ENCODE measurements at places on chromosomes 13 and 19.

DNA sequence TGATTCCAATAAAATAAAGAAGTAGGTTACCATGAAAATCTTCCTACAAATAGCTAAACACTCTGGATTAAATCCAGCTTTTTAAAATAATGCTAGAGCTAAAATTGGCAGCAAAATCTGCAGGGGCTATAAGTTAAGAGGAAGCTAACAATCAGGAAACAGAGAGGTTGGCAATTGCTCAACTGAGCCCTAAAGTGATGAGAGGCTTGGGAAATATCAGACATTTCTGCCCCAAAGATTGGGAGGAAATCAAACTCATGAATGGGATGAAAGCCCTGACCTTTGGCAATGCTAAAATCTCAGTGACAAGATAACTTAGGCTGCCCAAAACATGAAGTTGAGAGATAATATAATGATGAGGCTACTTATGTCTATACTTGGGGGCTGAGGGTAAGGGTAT, 1437.9 kb downstream of the EFNB2 start:
- DNase-seq, result no peak

- DNase-seq, result no peak
Measured at GRCh38 chr13:113405481-113406300, 41.8 kb upstream of the GRTP1 start.

- no peak for DNase-seq
Measured at GRCh38 chr19:35670686-35671085, 4.4 kb downstream of the UPK1A start.

DNA sequence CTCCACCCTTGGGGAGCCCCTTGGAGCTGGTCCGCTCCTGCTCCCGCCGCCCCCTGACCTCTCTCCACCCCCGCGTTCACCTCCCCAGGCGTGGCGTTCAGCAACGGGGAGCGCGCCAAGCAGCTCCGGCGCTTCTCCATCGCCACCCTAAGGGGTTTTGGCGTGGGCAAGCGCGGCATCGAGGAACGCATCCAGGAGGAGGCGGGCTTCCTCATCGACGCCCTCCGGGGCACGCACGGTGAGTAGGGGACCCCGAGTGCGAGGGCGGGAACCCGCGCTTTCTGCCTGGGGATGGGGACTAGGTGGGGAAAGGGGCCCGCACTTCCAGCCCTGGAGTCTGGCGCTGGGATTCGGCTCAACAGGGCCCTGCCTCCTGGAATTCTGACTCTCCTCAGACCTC, 1.7 kb downstream of the CYP2A13 start:
- no peak for DNase-seq

- no peak for DNase-seq
Measured at GRCh38 chr13:40580566-40581276, 85.7 kb downstream of the FOXO1 start.

GRCh38 chr19:21674454-21674853, 92.9 kb downstream of the ZNF100 start:
- DNase-seq, result no peak

DNA sequence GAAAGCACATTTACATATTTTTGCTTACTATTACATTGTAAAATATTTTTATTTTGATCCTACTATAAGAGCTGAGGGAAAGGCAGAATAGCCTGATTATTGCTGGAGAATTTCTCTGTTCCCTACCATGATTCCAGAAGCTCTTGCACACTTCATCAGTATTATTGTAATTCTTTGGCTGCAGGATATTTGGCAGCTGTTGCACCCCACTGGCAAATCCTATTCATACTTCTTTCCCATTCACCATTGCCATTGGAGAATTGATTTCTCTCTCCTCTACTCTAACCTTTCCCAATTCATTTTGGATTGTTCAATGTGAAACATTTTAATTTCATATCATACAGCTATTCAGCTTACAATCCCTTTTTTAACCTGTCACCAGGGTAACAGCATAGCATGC, 238.0 kb downstream of the GGACT start:
- no peak for DNase-seq

- no peak for DNase-seq
Measured at GRCh38 chr13:78131811-78132210, 213.2 kb upstream of the EDNRB start.

- DNase-seq, result no peak
Measured at GRCh38 chr19:48810151-48810550, 678 bp downstream of the BCAT2 start.

GRCh38 chr13:66659701-66660467, 570.3 kb downstream of the PCDH9 start:
- DNase-seq, result no peak

DNA sequence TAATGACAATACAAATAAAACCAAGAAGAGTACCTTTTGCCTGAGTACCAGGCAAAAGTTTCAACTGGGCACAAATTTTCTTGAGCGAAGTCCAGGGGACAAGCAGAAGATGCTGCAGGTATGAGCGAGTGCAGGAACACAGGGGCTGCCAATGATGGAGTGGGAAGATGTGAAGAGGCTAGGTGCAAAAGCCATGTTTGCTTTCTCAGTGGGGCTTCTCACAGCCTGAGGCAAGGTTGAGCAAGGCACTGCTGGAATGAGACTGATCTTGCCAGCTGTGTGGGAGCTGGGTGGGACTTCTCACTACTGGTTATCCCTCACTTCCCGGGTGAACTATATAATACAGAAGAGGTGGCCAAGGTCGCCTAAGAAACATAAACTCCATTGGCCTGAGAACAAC, 1200.7 kb downstream of the SLITRK1 start:
- no peak for DNase-seq

GRCh38 chr13:78326633-78327032, 276.7 kb downstream of the POU4F1 start:
- no peak for DNase-seq

DNA sequence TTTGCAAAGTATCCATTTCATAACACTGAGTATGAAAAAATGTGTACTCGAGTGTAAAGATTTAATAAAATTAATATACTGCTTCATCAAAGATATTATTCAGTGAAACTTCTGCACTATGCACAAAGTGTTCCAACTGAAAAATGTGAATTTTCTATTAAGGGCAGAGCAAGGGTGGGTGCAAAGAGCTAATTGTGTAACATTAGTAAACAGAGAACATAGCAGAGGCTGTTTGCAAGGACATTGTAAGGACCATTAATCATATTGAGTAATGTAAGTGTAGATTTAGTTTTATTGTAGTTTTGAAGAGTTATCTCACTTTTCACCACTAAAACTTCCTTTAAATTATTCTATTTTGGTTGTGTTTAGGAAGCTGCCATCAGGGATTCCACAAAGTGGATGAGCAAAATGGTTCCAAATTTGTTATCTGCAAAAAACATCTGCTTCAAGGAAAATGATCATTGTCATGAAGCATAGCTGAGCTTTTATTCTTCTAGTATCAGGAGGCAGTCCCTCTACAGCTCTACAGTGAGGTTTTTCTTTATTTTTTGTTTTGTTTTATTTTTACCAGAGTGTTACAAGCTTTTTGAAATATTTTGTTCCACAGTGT, 1375.4 kb downstream of the SLITRK1 start:
- DNase-seq, result no peak

DNA sequence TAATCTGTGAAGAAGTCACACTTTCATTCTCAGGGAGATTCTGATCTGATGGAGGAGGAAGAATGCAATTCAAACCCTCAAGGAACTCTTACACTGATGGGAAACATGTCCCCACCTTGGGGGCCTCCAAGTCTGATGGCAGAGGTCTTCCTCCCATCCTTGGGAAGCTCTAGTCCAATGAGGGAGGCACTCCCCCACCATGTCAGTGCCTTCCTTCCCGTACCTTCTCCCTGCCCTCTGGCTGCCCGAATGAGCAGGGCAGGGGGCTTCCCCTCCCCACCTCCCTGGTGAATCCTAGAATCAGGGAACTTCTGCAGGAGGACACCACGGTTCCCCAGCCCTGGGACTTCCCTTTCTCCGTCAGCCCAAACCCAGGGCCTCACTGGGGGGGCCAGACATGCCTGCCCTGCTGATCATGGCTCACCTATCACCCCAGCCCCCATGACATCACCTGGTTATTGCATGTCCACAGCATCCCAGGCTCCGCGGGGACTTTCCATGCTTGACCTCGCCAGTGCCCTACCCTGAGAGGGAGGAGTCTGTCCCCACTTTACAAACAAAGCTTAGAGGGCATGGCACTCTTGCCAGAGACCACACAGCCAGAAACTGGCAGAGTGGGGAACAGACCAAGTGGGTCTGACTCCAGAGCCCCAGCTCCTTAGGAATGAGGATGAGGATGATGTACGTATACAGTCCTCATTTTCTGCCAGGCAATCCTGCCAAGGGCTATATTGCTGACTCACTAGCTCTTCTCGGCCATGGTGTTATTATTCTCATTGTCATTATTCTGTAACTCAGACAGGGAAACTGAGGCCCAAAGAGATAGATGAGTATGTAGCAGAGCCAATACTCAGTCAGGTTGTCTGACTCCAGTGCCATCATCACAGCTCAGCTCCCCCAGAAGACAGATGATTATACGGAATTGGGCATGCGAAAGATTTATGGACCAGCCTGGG, 9.6 kb upstream of the BCL3 start:
- DNase-seq, result no peak

DNA sequence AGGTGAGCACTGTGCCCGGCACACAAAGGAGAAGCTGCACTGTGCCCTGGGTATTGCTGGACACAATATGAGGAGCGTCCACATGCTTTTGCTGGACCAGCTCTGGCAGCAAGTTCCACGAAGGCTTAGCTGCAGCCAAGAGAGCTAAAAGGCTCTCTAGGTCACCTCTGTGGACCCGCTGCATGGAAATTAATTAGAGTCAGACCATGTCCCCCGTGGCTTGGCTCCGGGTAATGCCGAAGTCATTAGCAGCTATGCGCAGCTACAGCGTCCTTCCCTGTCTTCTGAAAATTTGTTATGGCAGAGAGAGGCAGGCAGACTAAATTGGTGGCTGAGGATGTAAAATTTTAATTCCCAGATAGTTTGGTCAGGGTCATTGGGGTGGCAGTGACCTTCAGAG, 271.5 kb downstream of the SLC7A1 start:
- DNase-seq, result no peak

DNA sequence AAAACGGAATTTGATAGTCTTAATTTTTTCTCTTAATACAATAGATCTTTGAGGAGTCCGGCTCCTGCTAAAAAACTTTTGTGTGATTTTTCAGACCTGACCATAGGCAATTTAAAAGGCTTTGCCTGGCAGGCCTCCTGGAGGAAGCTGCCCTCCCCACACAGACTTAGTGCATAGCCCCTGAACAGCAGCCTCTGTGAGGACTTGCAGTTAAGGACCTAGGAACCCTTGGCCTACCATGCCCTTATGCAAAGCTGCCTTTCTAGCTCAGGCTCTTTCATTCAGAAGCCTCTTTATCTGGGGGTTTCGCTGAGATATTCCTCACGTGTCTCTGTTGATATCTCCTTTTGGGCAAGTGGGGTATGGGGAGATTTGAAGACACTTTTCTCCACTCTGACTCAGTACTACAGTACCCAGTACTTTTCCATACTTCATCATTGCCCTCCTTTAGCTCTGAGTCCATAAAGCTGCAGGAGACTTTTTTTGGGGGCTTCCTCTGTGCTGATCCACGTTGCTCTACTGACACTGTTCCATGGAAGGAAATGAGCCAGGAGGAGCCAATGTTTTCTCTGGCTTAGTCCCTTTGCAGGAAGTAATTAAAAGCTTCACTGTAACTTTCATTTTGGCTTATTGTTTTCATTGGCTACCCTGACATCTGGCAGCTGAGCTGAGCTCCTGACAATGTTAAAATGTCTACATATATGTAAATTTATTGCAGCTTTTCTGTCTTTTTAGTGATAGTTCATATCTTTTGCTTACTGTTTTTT, 283.1 kb downstream of the TDRD3 start:
- no peak for DNase-seq

GRCh38 chr19:8552810-8553209, 24.4 kb downstream of the MYO1F start:
- no peak for DNase-seq

GRCh38 chr13:44668688-44669087, 92.6 kb upstream of the TSC22D1 start:
- no peak for DNase-seq

GRCh38 chr19:3434630-3435553, 45.4 kb downstream of the SMIM24 start:
- peak; percentile 96 for DNase-seq

GRCh38 chr19:17686592-17687024, 1.5 kb downstream of the UNC13A start:
- DNase-seq, result no peak

DNA sequence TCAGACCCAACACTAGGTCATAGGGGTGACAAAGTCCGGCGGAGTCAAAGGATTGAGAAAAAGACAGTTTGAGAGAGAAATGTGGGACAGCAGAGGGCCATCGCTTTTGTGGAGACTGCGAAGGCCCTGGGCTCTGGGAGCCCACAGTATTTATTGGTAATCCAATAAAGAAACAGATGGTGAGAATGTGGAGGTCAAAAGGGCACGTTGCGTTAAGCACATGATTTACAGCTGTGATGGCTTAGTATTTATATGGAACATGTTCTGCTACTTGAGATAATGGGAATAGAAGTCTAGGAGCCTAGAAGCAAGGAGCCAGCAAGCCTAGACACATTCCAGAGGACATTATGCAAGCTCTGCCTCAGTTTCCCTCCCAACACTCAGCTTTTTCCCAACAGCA, 2521.1 kb downstream of the PCDH9 start:
- DNase-seq, result no peak

DNA sequence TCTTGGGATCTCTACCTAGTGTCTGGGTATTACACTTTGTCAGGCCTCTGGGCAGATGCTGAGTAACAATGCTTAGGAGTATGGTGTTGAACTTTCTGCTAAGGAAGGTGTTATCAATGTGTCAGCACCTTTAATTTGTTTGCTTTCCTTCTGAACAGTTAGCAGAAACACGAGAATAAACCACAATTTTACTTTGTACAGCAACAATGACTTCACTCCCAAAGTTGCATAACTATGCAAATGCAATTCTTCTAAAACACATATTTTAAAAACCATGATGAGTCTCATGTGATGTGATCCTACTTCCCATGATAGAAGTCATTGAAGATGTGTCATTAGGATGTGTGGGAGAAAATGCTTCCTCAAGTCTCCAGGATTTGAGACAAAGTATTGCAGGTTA, 155.0 kb downstream of the POSTN start:
- DNase-seq, result no peak

- DNase-seq, result peak; percentile 41
Measured at GRCh38 chr19:495402-496111, 729 bp upstream of the MADCAM1 start.

DNA sequence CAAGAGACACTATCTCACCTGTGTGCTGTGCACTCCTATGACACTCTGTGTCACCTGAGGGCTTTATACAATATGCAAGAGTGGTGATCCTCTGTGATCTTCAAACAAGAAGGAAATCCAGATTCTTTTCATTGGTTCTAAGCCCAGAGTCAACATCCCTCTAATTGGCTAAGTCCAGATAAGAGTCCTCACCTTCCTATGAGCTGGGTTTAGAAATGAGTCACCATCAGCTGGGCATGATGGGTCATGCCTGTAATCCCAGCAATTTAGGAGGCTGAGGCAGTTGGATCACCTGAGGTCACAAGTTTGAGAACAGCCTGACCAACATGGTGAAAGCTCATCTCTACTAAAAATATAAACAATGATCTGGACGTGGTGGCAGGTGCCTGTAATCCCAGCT, 144.4 kb downstream of the ZNF675 start:
- DNase-seq, result no peak

GRCh38 chr19:19137556-19138108, 646 bp downstream of the TMEM161A start:
- DNase-seq, result no peak

All from stimulated activated CD4-positive, alpha-beta T cell treated with anti-CD3 and anti-CD28 coated beads, TNF-alpha, amount 100 ng/mL, for 48 hours (primary cell).